ENCODE measurements at places on chromosomes 3 and 15.

- DNase-seq = peak; percentile 0
Measured at GRCh38 chr3:56869157-56869889, 67.6 kb upstream of the ARHGEF3 start.

GRCh38 chr3:186171521-186171920 is 62.6 kb upstream of the ETV5 start:
- no peak for DNase-seq

- DNase-seq = no peak
Measured at GRCh38 chr3:87410110-87410509, 133.7 kb upstream of the POU1F1 start.

GRCh38 chr3:98433764-98434163 is 29.2 kb upstream of the OR5K1 start:
- DNase-seq = no peak
